ACHN (cell line): ENCODE measurements at places on chromosomes 7 and 10.

- DNase-seq: no peak
These were observed 99.2 kb upstream of the MALRD1 start for GRCh38 chr10:18949391-18949790.

DNA sequence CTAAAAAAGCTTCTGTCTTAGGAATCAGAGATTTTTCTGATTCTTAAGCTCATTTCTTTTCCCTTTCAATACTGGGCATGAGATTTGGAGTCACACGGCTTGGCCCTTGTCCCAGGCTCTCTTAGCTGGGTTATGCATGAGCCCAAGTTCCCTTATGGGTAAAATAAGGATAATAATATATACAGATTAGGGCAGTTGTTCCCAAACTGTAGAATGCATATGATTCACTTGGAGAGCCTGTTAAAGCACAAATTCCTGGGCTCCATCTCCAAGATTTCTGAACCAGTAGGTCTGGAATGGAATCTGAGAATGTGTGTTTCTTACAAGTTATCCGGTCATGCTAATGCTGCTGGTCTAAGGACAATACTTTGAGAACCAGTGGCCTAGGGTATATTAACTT, 154.0 kb downstream of the REEP3 start:
- DNase-seq: no peak

GRCh38 chr10:12406764-12407400, 57.5 kb downstream of the CAMK1D start:
- DNase-seq: no peak

DNA sequence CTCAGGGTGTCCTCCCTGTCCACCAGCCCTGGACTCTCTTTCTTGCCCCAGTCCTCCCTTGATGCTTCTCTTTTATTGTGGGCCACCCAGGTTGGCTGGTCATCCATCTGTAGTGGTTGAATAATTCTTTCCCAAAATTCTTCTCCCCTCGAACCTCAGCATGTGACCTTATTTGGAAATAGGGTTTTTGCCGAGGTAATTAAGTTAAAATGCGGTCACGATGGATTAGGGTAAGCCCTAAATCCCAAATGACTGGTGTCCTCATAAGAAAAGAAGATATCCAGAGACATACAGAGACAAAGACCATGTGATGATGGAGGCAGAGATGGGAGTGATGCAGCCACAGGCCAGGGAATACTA, 74.3 kb downstream of the GFRA1 start:
- no peak for DNase-seq

GRCh38 chr7:110719741-110720140, 371.2 kb upstream of the LRRN3 start:
- no peak for DNase-seq

DNA sequence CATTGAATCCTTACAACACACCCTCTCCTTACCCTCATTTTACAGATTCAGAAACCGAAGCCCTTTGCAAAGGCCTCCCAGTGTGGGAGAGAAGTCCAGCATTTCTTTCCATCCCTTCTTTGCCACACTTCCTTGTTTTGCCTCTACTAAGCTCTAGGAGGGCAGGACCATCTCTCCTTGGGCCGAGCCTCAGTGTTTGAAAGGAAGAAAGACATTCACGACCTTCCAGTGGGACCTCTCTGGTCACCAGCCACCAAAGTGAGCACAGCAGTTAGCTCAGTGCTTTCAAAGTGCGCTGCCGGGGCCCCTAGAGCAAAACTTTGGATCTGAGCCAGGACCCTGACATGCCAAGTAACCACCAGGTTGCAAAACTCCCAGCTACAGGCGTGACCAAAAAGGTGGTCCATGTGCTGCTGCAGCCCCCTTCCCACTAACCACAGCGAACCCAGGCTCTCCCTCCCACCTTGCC, 12.4 kb downstream of the CTBP2 start:
- no peak for DNase-seq

DNA sequence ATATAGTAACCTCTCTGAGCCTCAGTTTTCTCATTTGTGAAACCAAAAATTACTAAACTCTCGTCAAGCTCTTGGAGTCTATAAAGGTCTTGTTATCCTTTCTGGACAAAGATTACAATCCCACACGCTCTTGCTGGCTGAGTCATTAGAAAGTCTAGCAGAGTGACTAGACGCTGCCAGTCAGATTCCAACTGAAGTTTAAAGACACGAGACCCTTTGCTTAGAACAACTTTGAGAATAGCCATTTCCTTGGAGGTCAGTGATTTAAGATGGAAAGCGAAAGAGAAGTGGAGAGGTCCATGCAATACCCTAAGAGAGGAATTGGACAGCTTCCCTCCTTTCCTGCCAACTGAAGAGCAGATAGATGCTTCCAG, 119.5 kb downstream of the APBB1IP start:
- DNase-seq: peak; percentile 47

- no peak for DNase-seq
These were observed 293.5 kb upstream of the AKR1E2 start for GRCh38 chr10:4532467-4532866.

DNA sequence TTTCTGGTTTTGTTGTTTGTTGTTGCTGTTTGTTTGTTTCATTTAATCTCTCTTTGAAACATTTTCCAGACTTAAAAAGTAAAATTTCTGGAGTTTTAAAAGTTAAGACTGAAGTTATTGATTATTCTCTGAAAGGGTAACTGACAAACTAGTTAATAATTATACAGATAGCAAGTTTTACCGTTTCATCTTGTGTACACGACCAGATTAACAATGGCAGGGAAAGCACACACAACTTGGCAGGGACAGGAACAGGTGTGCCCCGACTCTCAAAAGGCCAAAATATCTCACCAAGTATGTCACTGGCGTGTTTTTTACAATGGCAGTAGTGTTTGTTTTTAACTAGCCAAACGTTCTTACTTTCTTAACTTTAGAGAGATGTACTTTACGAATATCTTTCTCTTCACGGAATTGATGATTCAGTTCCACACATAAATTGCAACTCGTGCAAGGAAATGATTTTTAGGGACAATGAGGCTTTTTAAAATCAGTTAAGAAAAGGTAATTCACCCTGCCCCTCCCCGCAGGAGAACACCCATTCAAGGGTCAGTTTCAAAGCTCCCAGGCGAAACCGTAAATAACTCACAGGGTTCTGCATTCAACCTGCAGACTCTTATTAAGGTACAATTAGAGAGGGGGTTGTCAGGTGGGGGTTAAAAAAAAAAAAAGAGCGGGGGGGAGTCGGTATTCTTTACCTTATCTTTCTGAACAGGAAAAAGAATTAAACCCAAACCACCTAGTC, 3.5 kb downstream of the CTBP2 start:
- DNase-seq: no peak

DNA sequence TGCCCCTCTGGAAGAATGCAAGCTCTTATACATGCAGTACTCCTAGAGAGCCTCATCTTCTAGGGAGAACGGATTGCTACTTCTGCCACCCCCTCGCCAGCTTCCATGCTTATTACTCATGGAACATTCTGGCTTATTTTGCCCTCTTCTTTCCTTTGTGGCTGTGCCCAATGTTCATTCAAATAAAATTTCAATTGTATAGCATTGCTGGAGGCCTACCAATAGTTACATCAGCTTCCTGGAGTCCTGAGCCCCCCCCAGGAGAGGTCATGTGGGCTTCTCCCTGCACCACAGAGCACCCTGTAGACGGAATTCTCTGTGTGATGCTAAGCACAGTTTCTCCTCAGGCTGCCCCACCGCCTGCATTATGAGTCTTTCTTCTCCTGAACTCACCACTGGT, 1094.0 kb downstream of the KCNMA1 start:
- DNase-seq: no peak

- DNase-seq: peak; percentile 46
These were observed 62.6 kb downstream of the CUL2 start for GRCh38 chr10:35027567-35027966.

- DNase-seq: no peak
These were observed 221.4 kb downstream of the ADARB2 start for GRCh38 chr10:1515780-1516491.

- DNase-seq: no peak
These were observed 20.9 kb downstream of the SLC25A16 start for GRCh38 chr10:68506411-68506810.

DNA sequence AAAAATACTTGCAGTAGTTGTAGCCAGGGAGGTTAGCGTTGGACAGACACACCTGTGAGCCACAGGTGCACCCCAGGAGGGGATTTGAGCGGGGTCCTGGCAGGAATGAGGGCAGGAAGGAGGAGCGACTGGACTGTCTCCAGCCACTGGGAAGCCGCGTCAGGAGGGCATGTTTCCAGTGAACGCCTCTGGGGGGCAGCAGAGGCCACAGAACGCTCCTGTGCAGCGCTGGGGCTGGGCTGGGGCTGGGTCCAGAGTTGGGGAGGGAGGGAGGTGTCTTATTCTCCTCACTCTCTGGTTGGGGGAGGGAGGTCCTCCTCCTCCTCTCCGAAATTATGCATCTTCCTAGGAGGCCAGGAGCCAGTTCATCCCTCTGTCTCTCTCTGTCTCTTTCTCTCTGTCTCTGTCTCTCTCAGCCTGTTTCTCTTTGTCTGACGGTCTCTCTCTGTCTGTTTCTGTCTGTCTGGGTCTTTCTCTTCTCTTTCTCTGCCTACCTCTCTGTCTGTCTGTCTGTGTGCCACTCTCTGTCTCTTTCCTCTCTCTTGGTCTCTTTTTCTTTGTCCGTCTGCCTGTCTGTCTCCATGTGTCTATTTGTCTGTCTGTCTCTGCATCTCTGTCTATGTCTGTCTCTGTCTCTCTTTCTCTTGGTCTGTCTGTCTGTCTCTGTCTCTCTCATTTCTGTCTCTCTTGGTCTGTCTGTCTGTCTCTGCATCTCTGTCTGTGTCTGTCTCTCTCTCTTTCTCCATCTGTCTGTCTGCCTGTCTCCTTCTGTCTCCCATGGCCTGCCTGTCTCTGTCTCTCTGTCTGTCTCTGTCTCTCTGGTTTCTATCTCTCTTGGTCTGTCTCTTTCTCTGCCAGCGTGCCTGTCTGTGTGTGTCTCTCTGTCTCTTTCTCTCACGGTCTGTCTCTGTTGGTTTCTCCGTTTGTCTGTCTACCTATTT, 9.9 kb upstream of the PSMG3 start:
- peak; percentile 69 for DNase-seq

DNA sequence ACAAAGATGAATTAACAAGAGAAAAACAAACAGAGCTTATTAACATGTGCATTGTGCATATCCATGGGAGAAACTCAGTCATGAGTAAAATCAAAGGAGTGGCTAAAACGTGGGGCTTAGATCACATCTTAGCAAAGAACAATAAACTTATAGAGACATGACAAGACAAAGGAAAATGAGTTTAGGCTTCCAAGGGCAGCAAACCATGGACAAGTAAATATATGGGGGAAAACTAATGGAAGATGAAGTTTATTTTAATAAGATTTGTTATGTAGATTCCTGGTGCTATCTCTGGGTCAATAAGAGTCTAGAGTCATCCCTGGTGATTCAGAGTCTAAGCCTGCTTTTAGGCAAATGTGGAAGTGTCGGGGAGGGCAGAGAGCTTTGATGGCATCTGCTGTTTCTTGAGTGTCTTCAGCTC, 87.2 kb upstream of the PLPP4 start:
- no peak for DNase-seq

DNA sequence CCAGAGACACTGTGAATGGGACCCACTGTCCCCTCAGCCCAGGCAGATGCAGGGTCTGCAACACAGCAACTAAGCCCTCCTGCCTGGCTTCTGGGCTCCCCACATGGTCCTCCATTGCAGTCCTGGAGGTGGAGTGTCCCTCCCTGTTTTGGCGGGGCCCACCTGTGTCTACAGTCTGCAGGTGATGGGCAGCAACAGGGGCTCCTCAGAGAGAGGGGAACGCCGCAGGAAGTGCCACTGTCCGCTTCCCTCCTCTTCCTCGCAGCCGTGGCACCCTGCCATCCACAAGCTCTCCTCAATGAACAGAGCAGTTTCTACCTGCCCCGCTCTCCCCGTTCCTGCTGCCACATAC, 9.3 kb downstream of the CAMK2G start:
- DNase-seq: no peak

- no peak for DNase-seq
These were observed 133.4 kb upstream of the PTN start for GRCh38 chr7:137476937-137477336.

DNA sequence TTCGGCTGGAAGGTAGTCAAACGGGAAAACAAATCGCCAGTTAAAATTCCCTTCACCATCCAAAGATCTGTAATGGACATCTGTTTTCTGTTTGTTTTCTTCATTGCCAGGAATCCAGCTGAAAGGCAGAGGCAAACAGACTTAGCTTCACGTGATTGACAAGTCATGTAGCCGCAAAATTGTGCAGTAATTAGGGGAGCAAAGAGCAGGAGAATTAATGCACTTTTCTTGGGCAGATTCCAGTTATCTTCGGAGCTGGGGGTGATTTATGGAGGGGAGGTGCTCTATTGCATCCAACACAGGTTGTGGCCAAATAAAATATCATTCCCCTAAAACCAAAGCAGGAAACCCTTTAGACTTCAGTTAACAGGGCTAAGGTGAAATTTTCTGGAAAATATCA, 162.2 kb downstream of the MYOF start:
- no peak for DNase-seq

DNA sequence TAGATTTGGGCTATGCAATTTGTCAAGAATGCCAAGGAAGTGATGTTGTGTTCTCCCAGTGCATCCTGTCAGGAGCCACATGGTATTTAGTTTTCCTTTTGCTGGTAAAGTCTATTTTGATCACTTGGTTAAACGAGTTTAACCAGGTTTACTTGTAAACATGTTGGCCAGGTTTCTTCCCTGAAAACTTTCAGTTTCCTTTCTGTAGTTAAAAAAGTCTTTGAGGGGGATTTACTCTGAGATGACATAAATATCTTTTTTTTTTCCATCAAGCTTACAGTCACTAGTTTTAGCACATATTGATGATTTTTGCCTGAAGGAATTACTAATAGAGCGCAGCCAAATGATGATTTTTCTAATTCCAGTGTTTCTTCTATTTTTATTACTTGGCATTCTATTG, 320.5 kb downstream of the PHF14 start:
- DNase-seq: no peak

DNA sequence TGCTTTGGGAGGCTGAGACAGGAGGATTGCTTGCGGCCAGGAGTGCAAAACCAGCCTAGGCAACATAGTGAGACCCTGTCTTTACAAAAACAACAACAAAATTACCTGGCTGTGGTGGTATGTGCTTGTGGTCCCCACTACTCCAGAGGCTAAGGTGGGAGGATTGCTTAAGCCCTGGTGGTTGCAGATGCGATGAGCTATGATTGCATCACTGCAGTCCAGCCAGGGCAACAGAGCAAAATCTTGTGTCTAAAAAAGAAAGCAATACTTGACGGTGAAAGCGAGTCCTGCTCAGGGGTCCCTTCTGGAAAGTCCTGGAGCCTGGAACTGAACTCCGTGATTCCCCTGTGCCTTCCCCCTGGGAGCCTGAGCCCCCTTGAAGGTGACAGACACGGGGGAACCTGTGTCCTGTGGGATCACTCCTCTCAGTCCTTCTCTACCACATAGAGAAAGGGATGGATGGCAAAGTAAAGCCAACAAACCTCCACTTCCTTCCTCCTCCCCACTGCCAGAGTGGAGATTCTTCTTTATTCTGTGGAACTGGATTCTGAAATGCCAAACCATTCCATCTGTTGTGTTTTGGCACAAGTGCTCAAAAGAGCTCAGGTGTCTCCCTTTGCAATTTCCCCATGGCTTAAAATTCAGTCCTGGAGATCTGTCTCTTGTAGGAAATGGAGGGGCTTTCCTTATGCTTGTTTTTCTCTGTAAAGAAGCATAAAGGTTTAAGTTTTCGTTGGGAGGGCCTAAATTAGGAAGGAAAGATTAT, 50.6 kb downstream of the KIAA1217 start:
- DNase-seq: no peak

GRCh38 chr10:99234041-99234790, 1.4 kb downstream of the HPSE2 start:
- no peak for DNase-seq
